ENCODE measurements at places on chromosomes 12 and 14. TPM values are rescaled to one million over a fixed set of nuclear protein-coding genes. Genes with fewer than 3 reads are reported as not detected.

Gene GNS
- 120 TPM for total RNA-seq

Gene SMCO2
- 0.52 TPM for total RNA-seq

Gene VRK1
- total RNA-seq = 9.0 TPM

Gene RIC8B
- total RNA-seq = 21.4 TPM

Gene DIP2B
- total RNA-seq = 15.7 TPM

GRCh38 chr12:67442896-67443295 lies 173.7 kb downstream of the CAND1 start:
- no peaks in the 10 kb centered on the region for H3K36me3 ChIP-seq
- H3K27ac ChIP-seq = no peak overlapping the region
- no peak overlapping the region for H3K4me3 ChIP-seq
- no peak for DNase-seq

GRCh38 chr12:87171356-87171755 lies 857.8 kb downstream of the C12orf50 start:
- no peaks in the 10 kb centered on the region for H3K27me3 ChIP-seq
- no peak for DNase-seq
- no peak overlapping the region for H3K27ac ChIP-seq
- no peaks in the 10 kb centered on the region for H3K4me1 ChIP-seq
- no peak overlapping the region for H3K4me3 ChIP-seq

DNA sequence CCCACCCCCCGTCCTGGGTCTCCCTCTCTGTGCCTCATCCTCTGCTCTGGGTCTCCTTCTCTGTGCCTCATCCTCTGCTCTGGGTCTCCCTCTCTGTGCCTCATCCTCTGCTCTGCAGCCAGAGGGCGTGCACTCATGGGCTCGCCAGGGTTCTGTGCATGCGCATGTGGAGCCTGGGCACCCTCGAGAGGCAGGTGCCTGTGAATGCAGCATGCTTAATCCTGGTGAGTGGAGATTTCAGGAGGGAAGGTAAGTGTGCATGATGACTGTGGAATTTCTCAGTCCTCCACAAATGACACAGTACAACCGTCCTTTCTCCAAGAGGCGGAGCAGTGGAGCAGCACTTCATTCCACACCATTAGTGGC lies 65.2 kb downstream of the EP400 start:
- H3K4me1 ChIP-seq = no peaks in the 10 kb centered on the region
- no peaks in the 10 kb centered on the region for H3K27me3 ChIP-seq
- no peak for DNase-seq

GRCh38 chr14:74508292-74508731 lies 14.7 kb downstream of the ISCA2 start:
- no peak overlapping the region for H3K4me3 ChIP-seq
- H3K4me1 ChIP-seq = peaks cover 5% of the 10 kb centered on the region

DNA sequence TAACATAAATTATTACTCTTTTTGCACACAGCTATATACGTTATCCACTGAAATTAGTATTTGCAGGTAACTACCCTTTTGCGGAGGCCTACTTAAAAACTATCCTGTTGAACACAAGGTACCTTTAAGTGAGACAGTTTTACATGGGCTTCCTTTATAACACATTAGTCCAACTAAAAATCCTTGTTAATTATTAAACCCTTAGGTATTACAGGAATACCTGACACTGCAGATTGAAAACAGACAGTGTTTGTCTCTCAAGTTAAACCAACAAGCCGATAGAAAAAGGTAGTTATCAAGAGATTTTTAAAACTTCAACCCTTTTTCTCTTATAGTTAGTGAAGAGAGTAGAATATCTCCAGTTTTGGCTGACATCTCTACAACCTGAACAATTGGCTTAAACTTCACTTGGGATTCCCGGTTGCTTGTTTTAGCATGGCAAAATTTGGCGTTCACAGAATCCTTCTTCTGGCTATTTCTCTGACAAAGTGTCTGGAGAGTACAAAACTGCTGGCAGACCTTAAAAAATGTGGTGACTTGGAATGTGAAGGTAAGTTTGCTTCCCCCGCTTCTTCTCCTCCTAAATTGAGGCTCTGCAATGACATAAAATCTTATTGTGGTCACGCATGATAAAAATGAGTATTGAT lies at the start of gene MIA2:
MIA2 (plus strand) TSS at position 236 of the 647 bp plus-strand sequence; CDS start at position 436, 200 bp downstream.
- no peaks in the 10 kb centered on the region for H3K4me1 ChIP-seq
- DNase-seq = no peak
- no peaks in the 10 kb centered on the region for H3K36me3 ChIP-seq
- H3K27me3 ChIP-seq = no peaks in the 10 kb centered on the region
- H3K4me3 ChIP-seq = no peak within 1 kb of the TSS

DNA sequence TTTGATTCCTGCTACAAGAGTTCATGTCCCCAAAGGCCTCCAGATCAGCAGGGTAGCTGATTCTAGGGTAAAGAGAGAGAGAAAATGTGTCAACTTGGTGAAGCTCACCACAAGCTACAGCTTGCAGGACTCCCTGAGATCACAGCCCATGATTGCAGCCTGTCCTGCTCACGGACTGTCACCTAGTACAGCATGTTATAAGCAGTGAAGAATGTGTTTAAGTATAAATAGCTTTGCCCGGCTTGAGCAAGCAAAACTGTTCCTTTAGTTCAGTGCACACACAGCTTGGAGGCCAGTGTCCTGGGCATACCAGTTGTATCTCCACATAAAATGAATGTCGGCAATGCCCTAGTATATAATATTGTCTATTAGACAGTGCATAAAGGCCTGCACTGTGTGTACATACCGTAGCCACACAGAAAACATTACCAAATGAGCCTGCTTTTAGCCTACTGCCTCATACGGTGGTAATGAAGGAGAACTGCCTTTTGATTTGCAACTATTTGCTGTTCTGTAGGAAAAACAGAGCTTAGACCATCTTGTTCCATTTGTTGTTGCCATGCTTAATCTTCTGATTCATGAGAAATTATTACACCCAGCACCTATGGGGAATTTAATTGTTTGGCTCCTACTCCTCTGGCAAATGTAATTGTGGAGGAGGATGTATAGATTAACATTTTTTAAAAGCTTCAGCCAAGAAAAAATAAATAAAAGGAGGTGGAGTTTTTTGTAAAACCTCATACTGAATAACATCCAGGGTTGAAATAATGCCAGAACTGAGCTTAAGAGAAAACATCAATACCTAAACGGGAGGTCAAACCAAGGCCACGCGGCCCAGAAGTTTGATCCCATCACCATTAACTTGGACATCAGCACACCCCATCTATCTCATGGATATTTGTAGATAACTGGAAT lies 108.1 kb upstream of the G2E3 start:
- H3K36me3 ChIP-seq = no peaks in the 10 kb centered on the region
- H3K27me3 ChIP-seq = no peaks in the 10 kb centered on the region
- no peak overlapping the region for H3K4me3 ChIP-seq
- no peaks in the 10 kb centered on the region for H3K4me1 ChIP-seq
- DNase-seq = no peak

DNA sequence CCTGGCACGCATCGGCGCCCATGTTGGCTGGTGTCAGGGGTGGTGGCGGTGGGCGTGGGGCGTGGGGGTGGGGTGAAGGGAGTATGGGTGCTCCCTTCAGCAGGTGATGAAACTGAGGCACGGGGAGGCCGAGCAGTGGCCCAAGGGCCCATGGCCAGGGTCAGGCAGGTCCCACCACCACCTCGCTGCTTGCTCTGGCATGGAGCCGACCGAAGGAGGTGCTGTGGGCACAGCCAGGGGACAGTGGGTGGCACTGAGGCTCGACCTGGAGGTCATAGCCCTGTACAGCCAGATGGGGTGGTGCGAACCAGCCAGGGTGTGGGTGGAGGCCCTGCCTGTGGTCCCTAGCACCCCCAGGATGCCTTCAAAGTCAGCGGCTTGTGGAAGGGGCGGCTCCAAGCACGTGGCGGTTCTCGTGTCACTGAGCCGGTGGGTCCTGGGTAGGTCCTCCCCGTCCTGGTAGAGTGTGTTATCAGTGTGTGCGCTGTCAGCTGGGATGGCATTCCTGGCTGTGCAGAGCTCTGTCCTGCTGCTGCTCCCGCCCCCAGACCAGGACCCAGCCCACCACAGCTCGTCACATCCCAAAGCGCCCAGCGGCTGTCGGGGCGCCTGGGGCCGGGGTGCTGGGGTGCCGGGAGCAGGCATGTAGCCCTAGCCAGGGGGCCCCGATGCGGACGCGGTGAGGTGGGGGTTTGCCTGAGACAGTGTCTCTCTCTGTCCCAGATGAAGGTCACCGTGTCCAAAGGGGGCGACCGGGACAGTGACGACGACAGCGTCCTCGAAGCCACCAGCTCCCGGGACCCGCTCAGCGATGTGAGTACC lies 35.3 kb downstream of the FBRSL1 start:
- H3K4me1 ChIP-seq = no peaks in the 10 kb centered on the region
- H3K27ac ChIP-seq = no peak overlapping the region
- H3K27me3 ChIP-seq = no peaks in the 10 kb centered on the region
- H3K36me3 ChIP-seq = no peaks in the 10 kb centered on the region
- DNase-seq = no peak
- no peak overlapping the region for H3K4me3 ChIP-seq

DNA sequence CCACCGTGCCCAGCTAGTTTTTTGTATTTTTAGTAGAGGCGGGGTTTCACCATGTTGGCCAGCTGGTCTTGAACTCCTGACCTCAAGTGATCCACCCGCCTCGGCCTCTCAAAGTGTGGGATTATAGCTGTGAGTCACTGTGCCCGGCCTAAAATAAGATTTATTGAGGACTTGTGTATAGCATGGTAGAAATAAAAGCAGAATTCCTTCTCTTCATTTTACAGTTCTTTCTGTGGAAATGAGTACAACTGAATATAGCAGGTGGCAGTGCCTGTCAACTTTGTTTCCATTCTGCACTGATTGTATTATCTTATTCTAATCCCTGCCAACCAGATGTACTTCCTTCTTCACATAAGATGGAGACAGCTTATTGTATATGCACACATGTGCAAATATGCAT lies 41.0 kb downstream of the DIP2B start:
- H3K36me3 ChIP-seq = no peaks in the 10 kb centered on the region
- no peak overlapping the region for H3K4me3 ChIP-seq
- H3K4me1 ChIP-seq = no peaks in the 10 kb centered on the region
- H3K27ac ChIP-seq = no peak overlapping the region
- DNase-seq = no peak

DNA sequence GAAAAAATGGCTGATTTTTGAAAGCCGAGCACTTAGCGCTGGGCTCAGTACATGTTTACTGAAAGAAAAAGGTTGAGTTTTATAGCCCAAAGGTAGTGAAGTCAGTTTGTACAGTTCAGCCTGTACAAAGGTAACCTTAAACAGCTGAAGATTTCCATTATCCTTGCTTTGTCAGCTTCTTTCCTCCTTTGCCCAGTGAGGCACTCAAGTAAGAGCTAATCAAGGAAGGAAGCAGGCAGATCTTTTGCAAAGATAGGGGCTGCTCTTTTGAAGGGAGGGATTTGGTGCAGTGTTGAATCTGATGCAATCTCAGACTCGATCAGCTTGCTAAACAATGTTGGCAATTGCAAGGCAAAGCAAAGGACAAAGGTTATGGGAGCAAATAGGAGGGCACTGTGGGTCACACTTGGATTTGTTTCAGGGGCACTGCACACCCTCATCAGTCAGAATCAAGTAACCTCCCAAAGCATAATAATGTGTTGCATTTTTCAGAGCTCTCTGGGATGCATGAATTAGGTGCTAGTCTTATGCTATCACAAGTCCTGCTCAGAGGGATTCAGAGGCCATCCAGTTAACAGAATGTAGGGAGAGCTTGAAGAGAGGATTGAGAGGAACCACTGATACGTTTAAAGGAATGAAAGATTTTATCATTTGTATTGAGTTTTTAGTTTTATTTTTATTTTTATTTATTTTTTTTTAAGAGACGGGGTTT lies 44.4 kb downstream of the ANO6 start:
- no peak for DNase-seq
- no peak overlapping the region for H3K27ac ChIP-seq
- no peaks in the 10 kb centered on the region for H3K27me3 ChIP-seq
- no peaks in the 10 kb centered on the region for H3K36me3 ChIP-seq

DNA sequence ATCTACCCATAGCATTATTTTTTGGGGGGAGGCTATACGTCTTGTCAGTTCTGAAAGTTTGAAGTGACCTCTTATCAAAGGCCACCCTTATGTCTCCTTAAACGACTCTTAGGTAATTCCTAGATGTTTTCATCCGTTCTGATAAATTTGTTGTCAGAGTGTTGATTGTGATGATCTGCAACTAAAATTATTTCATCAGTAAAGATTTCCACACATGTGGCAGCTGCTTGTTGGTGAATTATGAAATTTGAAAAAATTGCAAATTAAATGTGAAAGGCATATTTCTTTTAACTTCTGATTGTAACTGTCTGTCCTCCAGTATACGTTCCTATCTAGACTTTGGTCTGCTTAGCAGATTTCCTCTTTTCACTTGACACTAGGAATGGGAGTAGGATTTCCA lies 1.4 kb downstream of the ADIPOR2 start:
- H3K36me3 ChIP-seq = no peaks in the 10 kb centered on the region
- no peak overlapping the region for H3K4me3 ChIP-seq
- no peaks in the 10 kb centered on the region for H3K4me1 ChIP-seq
- H3K27ac ChIP-seq = no peak overlapping the region
- DNase-seq = no peak
- no peaks in the 10 kb centered on the region for H3K27me3 ChIP-seq
